ENCODE measurements at places on chromosomes 1 and 21. TPM values are rescaled to one million over a fixed set of nuclear protein-coding genes. Genes with fewer than 3 reads are reported as not detected.
A peak's percentile ranks its signal among the peaks of the same experiment; 100 is the strongest.

- peak; percentile 4 for DNase-seq
These were observed 69.2 kb upstream of the AJAP1 start for GRCh38 chr1:4585216-4585615.

GRCh38 chr1:239805042-239805441, 286.6 kb upstream of the FMN2 start:
- DNase-seq: no peak

DNA sequence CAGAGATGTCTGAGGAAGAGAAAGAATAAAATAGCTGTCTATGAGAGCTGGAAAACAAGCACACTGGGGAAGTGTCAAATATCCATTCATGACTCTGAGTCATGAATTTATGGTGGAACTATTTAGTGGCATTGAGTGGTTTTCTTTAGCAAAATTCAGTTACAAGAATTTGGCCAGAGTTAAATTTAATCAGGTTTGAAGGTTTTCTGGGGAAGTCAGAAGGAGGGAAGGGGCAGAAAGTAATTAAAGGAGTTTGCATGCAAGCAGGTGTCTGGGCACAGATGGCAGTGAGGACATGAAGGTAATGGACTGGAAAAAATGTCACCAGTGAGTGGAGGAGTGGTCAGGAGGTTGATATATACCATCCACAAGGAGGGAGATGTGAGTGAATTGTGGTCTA, 121.9 kb upstream of the IVNS1ABP start:
- no peak for DNase-seq

DNA sequence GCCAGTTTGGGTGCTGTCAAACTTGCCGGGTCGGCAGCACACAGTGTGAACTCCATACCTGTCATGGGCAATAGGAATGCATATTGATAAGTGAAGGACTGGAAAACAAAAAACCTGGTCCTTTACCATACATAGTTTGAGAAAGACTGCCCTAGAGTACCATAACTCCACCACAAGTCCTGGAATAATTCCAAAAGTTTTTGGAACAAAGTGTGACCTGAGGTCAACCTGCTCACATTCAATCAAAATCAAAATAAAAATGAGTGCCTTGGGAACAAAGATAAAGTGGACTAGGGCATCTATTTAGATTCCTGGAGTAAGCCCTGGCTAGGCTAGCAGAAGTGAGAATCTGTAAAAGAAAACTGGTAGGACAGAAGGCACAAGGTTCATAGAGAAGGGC, 7.6 kb downstream of the PEX19 start:
- no peak for DNase-seq

DNA sequence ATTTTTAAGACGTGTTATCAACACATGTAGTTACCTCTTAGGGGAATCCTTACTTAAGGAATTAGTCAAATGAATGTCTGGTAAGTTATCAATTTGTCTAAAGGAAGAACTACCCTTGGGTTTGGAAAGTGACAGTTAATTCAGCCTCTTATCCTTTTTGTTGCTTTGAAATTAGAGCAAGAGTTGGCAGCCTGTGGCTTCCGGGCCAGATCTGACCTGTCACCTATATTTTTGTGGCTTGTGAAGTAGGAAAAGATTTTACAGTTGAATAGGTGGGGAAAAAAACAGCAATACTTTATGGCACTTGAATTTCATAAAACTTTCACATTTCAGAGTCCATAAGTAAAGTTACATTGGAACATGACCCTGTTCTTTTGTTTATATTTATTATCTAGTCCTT, 5.5 kb downstream of the MRPS6 start:
- DNase-seq: no peak

- DNase-seq: no peak
These were observed 3.0 kb upstream of the DMRTA2 start for GRCh38 chr1:50426108-50426700.

DNA sequence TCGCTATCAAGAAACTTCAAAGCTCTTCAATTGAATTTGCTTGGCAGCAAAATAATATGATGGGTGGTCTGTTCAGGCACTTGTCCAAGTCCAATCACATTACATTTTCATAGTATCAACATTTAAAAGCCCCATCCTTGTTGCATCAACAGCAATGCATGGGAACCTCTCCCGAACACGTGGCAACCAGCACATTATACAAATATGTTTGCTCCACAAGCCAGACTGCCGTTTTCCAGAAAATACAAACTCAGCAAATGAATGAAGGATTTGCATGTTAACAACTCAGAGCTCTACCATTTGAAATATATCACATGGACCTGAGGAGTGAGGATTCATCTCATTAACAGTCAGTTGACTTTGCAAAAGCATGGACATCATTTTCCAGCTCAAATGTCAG, 20.0 kb upstream of the LYPLAL1 start:
- no peak for DNase-seq

DNA sequence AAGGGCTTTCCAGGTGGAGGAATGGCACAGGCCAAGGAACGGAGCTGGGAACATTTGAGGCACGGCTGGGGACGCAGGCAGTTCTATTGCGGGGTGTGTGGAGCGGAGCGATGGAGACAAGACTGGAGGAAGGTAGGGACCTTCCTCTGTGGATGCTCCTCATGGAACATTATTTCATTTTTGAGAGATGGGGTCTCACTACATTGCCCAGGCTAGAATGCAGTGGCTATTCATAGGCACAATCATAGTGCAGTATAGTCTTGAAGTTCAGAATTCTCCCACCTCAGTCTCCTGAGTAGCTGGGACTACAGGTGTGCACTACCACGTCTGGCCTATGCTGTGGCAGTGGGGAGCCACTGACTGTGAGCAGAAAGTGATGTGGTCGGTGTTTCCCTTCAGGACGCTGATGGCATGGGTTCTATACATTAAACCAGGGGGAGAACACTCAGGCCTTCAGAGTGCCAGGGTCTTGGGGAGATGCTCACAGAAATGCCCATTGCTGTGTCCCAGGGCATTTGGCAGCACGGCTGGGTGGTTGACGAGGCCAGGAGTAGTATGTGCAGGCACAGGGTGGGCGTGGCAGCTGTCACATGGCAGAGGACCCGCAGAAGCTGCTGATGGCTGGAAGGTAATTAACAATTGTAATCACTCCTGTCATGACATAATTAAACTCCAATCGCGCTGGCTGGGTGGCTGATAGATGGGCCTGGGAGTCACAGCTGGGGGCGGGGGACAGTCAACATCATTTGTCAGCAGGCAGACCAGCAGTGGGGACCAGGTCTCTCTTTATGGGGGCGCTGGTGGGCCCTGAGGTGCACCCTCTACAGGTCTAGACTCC, 40.8 kb upstream of the ACOT11 start:
- no peak for DNase-seq

- no peak for DNase-seq
These were observed 24.3 kb downstream of the LMOD1 start for GRCh38 chr1:201921952-201922558.

DNA sequence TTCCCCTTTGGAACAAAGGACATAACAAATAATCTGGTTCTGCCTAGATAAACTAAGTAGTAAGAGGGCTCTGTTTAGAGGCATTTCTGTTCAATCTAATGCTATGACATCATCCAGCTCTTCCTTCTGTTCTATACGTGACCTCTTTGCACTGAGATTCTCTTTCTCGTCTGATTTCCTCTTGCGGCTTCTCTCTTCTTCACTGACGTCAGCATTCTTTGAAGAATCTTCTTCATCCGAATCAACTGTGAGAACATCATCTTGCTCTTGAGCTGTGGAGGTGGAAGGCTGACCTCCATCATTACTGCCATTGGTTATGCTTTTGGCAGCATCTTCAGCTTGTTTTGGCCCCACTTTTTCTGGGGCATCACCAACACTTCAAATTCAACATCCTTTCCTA, 130.4 kb downstream of the HS2ST1 start:
- DNase-seq: no peak

FCRL4 gene
- not detected for total RNA-seq
